Foreskin keratinocyte (primary cell): ENCODE measurements at places on chromosomes 6 and 20.

DNA sequence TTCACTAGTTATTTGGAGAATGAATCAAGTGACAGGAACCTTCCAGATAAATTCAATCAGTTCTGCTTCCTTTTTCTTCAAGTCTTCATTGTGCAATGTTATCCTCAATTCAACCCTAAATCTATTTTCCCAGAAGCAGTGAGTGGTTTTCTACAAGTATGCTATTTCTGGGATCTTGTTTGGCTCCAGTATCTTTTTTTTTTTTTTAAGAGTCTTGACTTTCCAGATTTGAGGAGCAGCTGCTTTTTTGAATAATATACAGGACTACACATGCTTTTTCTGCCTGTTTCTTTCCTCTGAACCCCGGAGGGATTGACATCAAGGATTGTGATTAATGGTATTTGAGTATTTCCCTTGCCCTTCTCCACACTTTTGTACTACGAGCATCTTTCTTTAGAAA, 339.2 kb upstream of the JAG1 start:
- DNase-seq: no peak

DNA sequence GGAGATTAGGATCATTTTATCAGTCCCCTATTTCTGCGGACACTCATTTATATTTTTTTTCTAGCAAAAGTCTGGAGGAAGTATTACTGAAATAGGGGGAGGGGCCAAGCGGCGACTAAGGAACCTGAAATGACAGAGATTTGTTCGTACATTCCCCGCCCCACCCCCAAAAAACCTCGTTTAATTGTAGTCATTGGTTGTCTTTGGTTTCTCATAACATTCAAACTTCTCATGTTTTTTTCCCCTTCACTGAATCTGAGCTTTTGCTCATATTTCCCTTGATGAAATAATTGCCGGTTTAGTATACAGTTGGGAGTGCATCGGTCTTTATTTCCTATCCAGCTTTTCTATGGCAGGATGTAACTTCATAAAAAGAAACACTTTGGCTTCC, 768 bp upstream of the FYN start:
- no peak for DNase-seq

DNA sequence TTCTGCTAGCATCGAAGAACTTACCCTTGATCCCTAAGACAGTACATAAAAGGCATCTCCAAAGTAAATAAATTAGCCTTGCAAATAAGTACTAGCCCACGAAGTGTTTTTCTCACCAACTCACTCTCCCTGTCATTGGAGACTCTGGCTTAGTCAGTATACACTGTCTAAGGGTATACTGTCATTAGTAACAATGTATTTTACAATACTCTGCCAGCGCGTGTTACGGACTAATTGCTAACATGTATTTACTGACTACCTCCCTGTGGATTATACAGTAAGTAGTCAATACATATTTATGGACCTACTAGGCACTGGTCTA, 72.1 kb downstream of the NFATC2 start:
- no peak for DNase-seq

DNA sequence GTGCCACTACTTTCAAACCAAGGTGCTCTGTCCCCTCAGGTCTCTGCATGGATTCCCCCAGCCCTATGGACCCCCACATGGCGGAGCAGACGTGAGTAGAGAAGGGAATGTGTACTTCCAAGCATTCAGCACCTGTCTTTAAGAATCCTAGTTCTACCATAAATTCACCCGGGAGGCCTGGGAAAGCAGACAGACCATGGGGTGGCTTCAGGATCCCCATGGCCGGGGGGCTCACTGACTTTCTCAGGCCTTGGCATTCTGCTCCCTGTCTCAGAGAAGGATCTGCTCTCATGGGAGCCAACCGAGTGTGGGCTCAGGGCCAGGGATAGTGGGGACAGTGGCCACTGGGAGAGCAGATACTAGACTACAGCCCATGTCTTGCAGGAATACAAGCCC, 2.3 kb downstream of the CDC25B start:
- DNase-seq: no peak

- no peak for DNase-seq
Observed at GRCh38 chr6:40928307-40928706, 110.7 kb downstream of the UNC5CL start.

- no peak for DNase-seq
Observed at GRCh38 chr6:129015721-129016120, 132.8 kb downstream of the LAMA2 start.

DNA sequence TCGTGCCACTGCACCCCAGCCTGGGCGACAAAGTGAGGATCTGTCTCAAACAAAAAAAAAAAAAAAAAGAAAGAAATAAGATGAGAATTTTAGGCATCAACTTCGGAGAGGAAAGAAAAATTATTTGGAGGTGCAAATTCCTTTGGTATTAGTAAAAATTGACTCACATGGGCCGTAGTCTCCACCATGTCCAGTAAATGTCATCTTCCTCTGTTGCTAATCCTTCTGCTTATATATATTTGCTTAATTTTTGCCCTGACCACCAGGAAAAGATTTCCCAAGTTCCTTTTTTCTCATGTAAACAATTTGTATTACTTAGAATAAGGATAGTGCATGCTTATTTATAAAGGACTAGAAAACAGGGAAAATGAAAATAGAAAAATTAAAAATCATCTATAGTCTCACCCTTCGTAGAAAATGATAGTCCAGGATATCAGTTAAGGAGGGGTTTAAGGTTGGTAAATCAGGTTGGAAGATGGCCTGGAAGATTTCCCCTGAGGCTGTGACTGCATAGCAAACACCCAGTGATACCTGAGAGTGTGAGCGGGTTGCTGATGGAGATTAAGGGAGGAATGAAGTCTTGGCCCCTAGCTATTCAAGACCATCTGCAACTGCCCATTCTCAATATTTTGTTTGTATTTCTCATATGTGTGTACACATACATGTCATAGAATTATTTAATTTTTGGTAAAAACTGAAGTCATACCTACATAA, 240.8 kb downstream of the ZNF217 start:
- DNase-seq: no peak

DNA sequence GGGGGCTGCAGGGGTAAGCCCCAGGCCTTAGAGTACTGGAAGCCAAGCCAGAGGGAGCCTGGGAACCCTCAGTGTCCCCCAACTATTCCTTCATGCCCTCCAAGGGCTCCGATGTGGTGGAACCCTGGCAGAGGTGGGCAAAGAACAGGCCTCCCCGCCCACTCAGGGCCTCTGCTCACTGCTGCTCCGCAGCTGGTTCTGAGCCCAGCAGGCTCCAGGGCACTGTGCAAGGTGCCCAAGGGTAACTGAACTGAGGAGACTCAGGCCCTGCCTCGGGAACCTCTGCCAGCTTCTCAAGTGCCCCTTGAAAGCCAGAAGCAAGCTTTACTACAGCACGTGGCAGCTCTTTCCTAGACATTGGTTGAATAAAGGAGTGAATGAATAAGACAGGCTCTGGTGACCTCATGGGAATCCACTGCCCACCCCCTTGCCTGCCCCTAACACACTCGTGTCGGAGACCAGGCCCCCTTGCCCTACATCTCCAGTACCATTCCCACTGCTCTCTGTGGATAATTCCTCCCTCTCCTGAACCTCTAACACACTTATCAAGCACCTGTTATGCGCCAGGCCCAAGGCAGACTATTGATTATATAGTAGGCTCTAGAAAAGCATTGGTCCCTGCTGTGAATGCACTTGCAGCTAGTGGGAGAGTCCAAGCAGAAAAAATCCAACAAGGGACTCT, 55.0 kb downstream of the TOX2 start:
- no peak for DNase-seq

DNA sequence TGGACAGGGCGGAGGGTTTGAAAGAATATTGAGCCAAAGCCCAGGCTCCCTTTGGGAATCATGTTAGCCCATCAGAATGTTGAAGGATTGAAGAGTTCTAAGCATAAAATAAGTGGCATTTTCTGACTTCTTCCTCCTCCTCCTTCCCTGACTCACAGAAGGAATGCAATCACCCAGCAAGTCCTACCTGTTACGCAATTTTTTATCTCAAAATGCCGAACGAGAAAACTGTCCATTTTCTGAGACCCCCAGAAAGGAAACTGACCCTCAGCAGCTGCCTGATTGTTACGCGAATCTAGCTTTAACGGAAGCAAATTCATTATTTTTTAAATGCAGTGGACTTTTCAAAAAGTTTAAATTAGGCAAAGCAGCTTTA, 4.7 kb upstream of the DNAJC5 start:
- DNase-seq: no peak

DNA sequence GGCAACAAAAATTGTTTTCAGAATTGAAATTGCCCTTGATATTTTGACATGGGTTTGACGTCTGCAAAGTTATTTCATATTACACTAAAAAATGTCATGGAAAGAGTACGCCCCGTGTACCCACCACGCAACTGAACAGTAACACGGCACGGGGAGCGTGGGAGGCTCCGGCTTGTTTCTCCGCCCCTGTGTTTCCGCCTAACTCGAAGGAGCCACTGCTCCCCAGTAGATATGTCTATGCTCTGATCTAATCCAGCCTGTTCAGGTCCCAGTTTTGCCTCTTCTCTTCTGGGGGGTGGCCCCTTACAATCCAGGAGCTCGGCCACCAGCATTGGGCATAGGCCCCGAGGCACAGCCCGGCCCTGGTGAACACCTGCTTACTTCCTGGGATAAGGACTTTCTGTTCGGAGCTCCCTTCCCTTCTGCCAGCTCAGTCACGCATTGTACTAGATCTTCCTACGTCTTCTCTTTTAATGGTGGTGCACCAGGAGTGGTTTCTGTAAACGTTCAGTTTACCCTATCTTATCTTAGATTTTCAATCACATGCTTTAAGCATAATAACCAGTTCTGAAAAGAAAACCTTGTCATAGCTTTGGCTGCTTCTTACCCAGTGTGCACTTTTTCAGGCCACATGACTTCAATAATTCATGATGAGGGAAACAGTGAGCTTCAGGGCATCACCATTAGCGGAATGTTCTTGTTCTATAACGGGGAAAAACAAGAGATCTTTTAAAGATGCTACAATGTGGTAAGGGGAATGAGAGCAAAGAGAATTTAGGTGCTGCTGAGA, 43.9 kb upstream of the EXOC2 start:
- DNase-seq: no peak

DNA sequence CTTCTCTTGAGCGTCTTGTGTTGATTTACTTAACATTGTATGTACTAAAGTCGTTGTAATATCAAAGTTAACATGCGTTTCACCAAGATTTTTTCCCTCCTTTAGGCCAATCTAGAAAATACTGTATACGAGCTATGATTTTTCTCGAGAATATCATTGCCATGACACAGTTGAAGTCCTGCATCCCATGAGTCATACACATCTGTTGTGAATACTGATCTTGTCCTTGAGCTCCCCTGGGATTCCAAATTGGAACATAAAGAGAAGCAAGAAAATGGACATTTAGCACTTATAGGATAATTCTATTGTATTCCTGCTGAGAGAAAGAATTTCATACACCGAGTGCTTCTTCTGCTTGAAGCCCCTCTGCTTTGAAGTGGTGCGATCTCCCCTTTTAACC, 109.6 kb downstream of the SLC35B3 start:
- no peak for DNase-seq

GRCh38 chr20:9375221-9375681, 139.1 kb upstream of the LAMP5 start:
- DNase-seq: no peak

DNA sequence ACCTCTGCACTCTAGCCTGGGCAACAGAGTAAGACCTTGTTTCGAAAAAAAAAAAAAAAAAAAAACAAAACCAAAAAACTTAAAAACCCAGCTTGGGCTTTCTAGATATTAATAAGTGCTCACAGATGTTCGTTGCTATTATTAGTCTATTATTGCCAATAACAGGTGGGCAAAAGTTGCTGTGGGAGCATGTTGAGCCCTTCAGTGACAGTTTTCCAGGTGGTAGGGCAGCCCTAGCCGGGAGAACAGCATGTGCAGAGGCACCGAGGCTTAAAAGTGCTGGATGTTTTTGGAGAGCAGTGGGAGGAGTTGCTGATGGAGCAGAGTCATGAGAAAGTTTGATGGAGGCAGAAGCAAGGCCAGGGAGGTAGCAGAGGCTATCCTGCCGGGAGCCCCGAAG, 4.4 kb downstream of the PPP1R16B start:
- no peak for DNase-seq

GRCh38 chr20:58054082-58054779, 174.2 kb downstream of the ANKRD60 start:
- no peak for DNase-seq

DNA sequence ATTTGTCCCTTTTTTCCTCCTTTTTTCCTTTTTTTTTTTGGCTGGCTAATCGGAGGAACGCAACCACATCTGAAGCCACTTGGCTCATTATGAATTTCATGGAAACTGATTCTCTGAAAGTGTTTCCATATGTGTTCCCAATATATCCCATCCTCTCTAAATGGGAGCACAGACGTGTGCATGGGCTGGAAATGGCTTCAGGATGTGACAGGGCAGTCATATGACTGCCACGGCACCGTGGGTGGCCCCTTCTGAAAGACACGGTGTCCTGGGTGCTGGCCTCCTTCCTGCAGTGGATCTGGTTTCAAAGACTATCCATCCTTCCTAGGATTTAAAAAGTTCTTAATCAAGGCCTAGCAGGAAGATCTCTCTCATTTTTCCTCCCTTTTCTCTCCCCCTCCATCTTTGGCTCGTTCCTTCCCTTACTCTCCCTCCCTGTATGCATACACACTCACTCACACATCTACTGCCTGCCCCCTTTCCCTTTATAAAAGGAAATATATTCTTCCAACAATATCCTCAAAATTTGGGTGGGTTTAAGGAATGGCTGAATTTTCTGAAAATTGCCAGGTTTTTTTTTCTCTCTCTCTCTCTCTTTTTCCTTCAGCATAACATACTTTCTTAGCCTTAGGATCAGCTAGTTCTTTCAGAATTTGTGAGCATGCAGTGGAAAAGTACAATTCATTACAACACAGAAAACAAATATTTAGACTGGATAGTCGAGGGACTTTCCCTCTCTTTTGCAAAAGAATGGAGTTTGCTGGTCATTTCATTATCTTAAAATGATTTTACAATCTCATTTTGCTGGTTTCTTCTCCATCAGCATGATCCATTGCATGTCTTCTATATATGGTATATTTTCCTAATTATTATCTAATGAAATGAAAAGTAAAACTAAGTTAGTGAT, 161.2 kb upstream of the SUPT3H start:
- DNase-seq: no peak

DNA sequence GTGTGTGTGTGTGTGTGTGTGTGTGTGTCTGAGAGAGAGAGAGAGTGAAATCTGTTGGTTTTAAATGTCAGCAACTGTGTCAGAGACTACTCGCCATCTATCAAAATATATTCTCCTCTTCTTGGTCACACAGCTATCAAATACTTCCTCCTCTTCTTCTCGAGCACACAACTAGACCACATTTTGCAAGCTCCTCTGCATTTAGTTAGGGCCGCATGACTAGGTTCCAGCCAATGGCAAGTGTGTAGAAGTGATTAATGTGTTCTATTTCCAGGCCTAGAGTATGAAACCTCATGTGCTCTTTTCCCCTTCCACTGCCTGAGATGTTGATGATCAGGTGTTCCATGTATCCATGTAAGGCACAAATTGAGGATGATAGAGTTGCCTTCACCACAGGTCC, 278.5 kb upstream of the MARCKS start:
- no peak for DNase-seq

GRCh38 chr20:54680872-54681619, 205.7 kb downstream of the DOK5 start:
- peak; percentile 33 for DNase-seq

DNA sequence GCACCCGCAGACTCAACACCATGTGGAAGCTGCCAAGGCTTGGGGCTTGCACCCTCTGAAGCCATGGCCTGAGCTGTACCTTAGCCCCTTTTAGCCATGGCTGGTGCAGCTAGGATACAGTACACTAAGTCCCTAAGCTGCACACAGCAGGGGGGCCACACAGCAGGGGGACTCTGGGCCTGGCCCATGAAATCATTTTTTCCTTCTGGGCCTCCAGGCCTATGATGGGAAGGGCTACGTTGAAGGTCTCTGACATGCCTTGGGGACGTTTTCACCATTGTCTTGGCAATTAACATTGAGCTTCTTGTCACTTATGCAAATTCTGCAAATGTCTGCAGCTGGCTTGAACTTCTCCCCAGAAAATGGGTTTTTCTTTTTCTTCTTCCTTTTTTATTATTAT, 103.3 kb downstream of the SLC16A10 start:
- DNase-seq: no peak
